ENCODE measurements at places on chromosomes 4 and X.

DNA sequence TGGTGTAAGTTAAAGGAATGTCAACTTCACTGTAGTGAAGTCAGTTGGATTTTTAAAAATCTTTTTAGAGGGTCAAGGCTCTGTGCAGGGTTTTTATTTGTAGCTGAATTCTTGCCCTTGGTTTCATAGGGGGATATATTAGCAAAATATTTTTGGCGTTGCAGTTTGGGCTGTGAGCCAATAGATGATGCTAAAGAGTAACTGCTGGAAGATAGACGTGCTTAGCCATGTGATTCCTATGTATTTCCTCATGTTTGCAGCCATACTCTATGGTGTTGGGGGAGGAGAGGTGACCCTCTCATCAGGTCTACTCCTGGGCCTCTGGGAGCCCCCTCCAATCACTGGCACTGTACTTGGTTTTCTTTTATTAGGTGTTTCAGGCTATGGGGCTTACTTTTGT lies 246.7 kb upstream of the ARHGAP24 start:
- DNase-seq = no peak

DNA sequence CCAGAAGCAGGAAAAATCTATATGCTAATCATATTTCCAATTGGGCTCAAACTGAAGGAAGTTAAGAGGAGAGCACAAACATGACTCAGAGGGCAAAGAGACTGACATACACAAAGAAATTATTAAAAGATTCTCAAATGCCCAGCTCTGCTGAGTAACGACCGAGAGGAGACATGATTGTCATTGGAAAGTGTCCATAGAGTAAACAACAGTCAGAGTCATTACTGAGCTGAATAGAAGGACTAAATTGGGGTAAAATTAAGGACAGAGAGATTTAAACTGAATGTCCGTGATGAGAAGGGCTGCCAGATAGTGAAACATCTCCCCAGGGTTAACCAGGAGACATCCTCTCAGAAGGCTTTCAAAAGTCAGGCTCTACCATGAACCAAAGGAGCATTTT lies 111.2 kb upstream of the GALNT7 start:
- DNase-seq = no peak

- DNase-seq = no peak
Observed at GRCh38 chr4:122980860-122981259, 58.5 kb upstream of the NUDT6 start.

- no peak for DNase-seq
Observed at GRCh38 chr4:147975933-147976928, 244.3 kb downstream of the ARHGAP10 start.

DNA sequence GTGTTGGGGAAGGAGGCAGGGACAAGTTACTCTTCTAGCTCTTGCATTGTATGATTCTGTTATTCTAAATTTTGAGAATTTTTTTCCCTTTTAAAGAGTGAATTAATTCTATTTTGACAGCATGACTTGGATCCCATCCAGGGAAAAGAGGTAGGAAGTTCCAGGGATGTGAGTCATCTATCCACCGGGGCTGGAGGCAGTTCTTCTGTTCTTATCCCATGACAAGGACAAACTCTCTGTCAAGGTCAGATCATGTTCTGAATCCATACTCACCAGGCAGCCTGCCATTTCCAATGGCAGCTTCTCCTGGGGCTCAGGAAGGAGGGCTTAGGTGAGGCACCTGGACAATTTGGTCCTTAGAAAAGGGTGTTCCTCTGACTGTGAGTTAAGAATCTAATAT lies 132.0 kb upstream of the MED14 start:
- DNase-seq = no peak

DNA sequence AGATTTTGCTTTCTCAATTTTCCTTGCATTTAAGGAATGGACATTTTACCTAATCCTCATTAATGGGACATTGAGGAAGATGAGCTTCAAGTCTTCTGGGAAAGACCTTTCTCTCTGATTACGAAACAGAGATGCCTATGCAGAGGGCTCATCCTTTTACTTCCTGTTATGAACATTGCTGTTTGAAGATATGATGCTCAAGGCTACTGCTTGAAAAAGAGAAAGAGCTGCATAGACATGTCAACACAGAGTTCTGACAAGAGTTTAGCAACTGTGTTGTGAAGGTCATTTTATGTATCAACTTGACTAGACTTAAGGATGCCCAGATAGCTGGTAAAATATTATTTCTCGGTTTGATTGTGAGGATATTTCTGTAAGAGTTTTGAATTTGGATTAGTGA lies 13.8 kb upstream of the GNPDA2 start:
- no peak for DNase-seq

GRCh38 chr4:143302536-143302935 lies 34.1 kb upstream of the GAB1 start:
- DNase-seq = no peak

DNA sequence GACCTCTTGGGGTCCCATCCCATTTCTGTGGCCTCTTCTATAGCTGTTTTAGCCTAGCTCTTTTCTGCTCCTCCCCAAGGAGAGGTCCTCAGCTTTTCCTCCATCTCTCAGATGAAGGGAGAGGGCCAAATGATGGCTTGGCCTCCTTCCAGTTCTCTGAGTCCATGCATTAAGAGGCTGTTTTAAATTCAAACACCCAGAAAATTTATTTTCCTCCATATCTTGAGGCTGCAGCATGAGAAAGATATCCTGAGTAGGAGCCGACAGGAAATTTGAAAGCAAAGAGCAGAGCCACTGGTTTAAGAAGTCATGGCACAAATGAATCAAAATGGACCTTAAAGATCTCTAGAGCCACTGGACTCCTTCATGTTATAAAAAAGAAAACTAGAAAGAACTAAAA lies 558.8 kb downstream of the MID1IP1 start:
- DNase-seq = no peak

DNA sequence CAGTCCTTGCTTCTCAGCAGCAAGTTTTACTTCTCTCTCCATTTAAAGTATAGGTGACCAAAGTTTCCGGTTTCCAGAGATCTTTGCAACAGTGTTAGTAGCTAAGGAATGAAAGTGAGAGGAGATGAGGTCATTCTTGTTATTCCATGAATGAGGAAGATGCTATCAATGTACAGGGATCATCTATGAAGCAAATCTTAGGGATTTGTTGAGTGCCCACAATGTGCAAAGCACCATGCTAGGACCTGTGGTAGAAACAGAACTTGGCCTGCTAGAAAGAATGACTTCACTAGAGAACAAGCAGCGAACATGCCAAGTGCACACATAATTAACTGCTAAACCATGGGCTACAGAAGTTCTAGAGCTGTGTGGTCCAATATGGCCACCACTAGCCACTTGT lies 112.5 kb downstream of the MID1 start:
- no peak for DNase-seq

- no peak for DNase-seq
Observed at GRCh38 chr4:53508446-53508845, 82.8 kb downstream of the LNX1 start.

- DNase-seq = peak; percentile 12
Observed at GRCh38 chr4:127997534-127998388, 32.6 kb downstream of the ABHD18 start.

DNA sequence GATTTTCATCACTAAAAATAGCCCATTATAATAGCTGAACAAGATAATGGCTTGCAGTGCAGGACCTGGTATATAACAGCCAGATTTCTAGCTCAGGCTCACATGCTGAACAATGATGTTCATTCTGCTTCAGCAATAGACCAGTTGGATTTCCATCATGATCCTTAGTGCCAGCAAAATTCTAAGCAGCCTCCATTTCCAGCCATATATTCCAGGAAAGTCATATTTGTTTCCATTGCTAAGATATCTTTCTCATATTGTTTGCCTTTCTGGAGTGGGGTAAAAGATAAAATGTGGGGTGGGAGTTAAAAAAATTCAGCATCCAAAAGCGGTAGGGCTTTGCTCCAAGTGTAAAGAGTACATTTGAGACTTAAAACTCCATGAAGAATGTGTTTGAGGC lies 2344.1 kb downstream of the PCDH7 start:
- DNase-seq = no peak

- DNase-seq = no peak
Observed at GRCh38 chr4:69773484-69773883, 13.1 kb upstream of the SULT1B1 start.

DNA sequence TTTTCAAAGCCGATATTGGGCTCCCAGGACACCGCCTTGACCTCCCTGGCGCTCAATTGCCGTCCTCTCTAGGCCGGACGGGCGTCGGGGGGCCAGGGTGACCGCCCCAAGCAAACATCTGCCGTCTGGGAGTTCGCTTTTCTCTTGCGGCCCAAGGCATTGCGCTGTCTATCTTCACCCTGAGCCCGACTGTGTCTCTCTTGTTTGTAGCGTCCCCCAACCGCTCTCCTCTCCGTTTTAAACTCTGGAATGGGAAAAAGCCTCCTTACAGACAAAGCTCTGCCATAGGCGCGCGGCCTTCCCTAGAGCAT lies 551 bp upstream of the ARX start:
- DNase-seq = no peak

DNA sequence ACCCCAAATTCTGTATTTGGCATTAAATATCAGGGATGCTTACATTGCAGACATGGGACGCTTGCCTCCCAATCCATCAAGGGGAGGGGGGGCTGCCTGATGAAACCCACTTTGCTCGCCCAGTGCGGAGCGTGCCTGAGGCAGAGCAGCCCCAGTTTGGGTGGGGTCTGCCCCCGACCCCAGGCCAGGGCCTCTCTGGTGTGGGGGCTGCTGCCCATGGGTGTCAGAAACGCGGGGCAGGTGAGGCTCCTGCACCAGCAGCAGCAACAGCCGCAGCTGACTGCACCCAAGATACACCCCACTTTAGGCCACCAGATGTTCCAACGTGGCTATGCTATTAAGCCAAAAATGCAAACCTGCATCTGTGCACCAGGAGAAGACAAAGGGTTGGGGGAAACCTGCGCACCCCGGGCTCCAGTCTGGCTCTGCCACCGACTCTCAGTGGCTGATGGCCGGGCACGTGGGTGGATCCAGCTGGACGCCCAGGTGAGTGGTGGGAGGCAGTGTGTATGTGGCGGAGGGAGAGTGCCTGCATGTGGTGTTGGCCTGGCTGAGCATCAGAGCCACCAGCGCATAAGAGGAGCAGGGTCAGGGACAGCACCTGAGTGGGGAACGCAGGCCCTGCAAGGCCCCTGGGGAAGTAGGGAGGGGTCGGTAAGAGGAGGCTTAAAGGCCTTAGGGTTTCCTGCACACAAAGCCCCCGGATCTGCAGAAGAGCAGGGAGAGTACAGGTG lies 86.2 kb downstream of the ABLIM2 start:
- DNase-seq = no peak

GRCh38 chrX:3295731-3296130 lies 50.7 kb downstream of the MXRA5 start:
- DNase-seq = no peak

GRCh38 chr4:76630741-76631140 lies 195.7 kb downstream of the SHROOM3 start:
- DNase-seq = no peak

GRCh38 chr4:77927991-77928925 lies 65.6 kb downstream of the MRPL1 start:
- DNase-seq = no peak

DNA sequence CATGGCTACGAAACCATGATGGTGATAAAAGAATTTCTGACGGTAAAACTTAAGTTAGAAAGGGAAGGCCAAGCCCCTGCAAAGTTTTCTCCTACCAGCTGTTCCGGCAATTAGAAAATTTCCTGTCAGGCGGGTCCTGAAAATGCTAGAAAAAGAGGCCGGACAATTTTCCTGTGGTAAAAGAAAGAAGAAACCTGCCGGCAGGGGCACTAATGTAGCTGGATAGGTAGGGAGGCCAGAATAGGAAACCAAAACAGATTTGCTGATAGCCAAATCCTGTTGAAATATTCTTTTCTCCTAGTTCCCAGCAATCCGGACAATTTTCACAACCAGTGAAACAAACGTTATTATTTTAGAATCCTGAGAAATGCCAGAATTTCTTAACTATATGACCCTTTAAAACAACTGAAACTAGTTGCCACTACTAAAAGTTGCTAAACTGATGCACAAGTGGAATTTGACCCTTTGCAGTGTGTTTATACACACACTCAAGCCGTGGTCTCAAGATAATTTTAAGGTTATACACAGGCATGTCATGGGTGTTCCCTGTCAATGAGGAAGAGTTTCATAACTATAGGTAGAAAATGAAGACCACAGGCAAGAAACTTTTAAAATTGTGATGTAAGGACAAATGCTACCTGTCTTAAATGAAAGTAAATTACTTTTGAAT lies 47.7 kb downstream of the RPS6KA3 start:
- DNase-seq = no peak

DNA sequence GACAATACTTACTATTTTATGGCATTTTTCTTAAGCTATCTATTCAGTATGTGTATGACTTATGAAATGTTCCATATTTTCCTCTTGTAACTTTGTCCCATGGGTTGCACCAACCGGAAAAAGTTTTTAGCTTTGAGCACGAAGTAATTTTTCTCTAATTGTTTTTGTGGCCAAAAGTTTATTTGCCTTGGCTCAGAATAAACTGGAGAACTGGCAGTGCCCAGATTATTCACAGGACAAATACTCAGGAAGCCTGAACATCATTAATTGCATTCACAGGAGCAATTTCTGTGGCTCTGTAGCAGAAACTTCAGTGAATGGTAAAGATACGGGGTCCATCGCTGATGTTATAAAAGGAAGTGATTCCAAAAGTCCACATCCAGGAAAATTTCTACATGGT lies 184.5 kb downstream of the ARHGAP10 start:
- DNase-seq = no peak

DNA sequence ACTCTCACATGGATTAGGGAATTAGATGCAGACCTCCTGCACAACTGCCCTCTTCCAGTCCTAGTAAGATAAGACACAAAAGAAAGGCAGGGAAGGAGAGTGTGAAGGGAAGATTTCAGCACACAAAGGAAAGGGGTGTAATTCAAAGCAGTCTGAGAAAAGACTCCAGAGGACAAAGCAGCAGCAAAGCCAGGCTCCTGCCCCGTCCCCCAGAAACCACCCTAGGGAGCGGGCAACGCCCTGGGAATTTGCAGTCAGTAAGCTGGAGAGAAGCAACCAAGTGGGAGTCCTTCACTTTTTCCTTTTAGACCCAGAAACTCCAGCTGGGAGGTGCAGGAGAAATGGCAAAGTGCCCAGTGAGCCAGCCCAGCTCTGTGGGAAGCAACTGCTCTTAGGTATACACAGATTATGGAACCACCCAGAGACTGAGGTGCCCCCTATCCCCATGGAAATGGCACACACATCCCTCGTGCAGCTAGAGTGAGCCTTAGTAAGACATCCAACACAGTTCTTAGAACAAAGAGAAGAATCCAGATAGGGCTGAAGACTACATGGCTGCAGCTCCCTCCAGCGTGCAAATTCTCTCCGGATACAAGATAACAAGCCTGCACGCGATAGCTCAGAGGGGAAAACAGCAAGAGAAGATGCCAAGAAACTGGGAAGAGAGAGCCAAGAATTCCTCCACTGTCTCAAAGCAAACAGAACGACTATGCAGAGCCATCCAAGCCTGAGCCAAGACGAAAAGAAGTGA lies 26.5 kb upstream of the IRAK1 start:
- DNase-seq = no peak

- DNase-seq = no peak
Observed at GRCh38 chr4:1250527-1250812, 1.5 kb upstream of the CTBP1 start.

Data from activated T-cell treated with anti-CD3 and anti-CD28 coated beads for 48 hours (primary cell).